ENCODE measurements at places on chromosomes 2 and 18.

DNA sequence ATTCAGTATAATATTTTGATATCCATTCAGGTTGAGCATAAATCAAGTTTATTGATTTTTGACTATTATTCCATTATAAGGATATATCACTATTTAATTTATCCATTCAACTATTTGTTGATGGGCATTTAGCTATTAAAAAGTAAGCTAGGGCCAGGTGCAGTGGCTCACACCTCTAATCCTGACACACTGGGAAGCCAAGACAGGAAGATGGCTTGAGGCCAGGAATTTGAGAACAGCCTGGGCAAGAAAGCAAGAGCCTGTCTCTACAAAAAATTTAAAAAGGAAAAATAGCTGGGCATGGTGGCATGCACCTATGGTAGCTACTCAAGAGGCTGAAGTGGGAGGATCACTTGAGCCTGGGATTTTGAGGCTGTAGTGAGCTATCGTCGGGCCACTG, 183.5 kb downstream of the HNMT start:
- DNase-seq: no peak

- no peak for DNase-seq
These were observed 105.9 kb downstream of the LBH start for GRCh38 chr2:30336978-30337841.

GRCh38 chr2:70472221-70472890, 81.3 kb downstream of the TGFA start:
- no peak for DNase-seq

GRCh38 chr18:9233771-9234440, 97.3 kb downstream of the ANKRD12 start:
- no peak for DNase-seq

GRCh38 chr2:188244383-188244782, 47.3 kb upstream of the GULP1 start:
- DNase-seq: no peak

- no peak for DNase-seq
These were observed 84.2 kb upstream of the LAPTM4A start for GRCh38 chr2:20135631-20136050.

DNA sequence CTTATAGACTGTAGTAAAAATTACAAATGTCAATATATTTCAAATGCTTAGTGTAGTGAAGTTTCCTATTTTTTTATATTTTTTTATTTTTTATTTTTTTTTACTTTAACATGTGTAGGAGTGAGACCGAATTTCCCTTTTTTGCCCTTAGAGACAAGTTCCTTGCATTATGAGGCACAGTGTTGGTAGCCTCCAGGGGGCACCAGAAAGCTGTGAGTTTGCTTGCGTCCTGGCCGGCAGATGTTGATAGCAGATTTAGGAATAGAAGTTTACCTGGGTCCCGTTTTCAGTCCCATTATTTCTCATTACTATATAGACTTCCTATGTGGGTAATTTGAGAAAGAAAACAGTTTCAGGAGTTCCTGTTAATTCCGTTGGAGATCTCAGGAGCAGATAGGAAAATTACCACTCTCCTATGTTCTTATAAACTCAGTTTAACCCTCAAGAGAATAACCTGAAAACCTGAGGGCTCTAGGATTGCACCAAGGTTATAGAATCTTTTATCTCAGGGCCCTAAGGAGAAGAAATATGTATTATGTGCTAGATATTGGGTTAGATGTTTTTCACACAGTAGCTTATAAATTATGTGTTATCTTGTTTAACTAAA, 157.5 kb upstream of the SESTD1 start:
- DNase-seq: peak; percentile 7

DNA sequence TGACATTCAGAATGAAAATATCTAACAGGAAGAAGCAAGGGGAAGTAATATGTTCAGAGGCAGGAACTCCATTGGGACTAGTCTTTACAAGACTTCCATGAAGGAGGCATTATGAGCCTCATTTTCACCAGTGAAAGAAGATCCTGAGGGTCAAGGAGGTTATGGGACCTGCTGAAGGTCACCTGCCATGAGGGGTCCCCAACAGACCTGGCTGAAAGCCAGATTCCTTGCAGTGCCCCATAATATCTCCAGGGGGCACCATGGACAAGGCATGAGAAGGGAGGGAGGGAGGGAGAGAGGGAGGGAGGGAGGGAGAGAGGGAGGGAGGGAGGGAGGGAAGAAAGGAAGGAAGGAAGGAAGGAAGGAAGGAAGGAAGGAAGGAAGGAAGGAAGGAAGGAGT, 27.9 kb downstream of the XDH start:
- no peak for DNase-seq

DNA sequence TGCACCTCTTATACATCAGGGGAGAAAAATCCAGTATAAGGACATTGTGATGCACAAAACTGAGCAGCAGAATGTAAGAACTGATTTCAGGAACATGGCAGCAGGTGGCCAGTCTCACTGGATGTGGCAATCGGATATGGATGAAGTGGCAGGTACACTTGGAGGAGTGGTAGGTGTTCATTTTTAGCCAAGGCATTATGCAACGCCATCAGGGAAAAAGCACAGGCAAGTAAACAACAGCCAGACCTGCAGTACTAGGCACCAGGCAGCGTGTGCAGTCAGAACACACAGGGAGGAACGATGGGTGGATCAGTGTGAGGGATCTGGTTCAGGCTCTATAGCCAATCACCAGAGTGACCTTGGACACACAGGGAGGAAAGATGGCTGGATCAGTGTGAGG, 77.4 kb upstream of the GCFC2 start:
- no peak for DNase-seq

- DNase-seq: no peak
These were observed 123.2 kb upstream of the GLI2 start for GRCh38 chr2:120612471-120612870.

DNA sequence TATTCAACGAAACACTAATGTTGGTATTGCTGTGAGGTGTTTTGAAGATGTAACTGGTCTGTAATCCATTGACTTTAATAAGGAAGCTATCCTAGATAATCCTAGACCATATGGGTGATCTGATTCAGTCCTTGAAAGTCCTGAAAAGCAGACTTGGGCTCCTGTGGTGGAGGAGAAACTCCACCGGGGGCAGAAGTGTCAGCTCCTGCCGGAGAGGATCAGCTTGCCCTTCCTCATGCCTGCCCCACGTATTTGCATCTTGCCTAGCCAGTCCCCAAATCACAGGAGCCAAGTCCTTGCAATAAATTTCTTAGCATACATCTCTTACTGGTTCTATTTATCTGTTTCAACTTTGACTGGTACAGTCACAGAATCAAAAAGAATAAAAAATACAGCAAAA, 144.2 kb upstream of the DLGAP1 start:
- DNase-seq: no peak

GRCh38 chr2:176156807-176157498, at the start of gene HOXD3:
HOXD3 (plus strand) TSS chr2:176157307; CDS start chr2:176169115, 11,808 bp downstream.
- DNase-seq: no peak

GRCh38 chr2:120699292-120699691, 36.4 kb upstream of the GLI2 start:
- no peak for DNase-seq

- no peak for DNase-seq
These were observed 36.3 kb upstream of the TTC21B start for GRCh38 chr2:165989851-165990250.

- no peak for DNase-seq
These were observed 13.1 kb upstream of the ALPG start for GRCh38 chr2:232393556-232393955.
